Activated CD4-positive, alpha-beta T cell treated with anti-CD3 and anti-CD28 coated beads, Interleukin-2, amount 10 ng/mL, durations not matched to agents 7 days and 5 days (primary cell): ENCODE measurements at places on chromosomes 12 and 14.

GRCh38 chr14:104592785-104593184 is 11.8 kb downstream of the TMEM179 start:
- no peak for DNase-seq

- DNase-seq: no peak
Measured at GRCh38 chr14:26808407-26808806, 210.6 kb upstream of the NOVA1 start.

GRCh38 chr14:75654127-75654732 is 6.4 kb downstream of the ERG28 start:
- DNase-seq: peak; percentile 85

DNA sequence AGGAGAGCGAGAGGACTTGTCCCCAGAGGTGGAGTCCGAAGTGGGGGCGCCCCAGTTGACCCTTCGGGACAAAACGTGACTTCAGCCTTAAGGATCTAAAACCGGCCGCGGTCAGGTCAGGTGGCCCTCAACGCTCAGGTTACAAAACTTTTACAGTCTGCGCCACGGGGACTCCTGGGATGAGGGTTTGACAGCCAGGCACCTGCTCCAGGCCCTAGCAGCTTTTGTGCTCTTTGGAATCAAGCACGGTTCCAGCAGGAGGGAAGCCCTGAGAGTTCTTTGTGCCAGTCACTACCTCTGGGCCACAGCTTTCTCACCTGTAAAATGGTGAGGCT is 337 bp downstream of the ZC2HC1C start:
- DNase-seq: no peak

DNA sequence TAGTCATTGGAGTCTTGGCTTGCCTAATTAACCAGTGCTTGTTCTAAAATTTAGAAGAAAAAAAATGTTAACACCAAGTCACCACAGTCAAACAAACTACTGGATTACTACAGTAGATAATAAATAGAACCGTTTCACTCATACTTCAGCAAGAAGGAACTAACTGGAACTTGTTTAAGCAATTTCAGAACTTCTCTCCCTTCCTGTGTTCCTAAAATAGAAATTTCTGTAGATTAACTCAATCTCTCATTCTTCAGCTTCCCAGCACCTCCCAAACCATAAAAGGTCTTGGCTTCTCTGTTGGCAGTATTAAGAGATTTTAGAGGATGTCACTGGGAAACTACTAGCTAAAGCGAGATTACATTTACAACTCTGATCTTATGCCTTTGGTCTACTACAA is 18.6 kb downstream of the GNS start:
- DNase-seq: no peak

GRCh38 chr12:9951026-9951675 is 19.0 kb upstream of the CLEC2A start:
- peak; percentile 67 for DNase-seq

DNA sequence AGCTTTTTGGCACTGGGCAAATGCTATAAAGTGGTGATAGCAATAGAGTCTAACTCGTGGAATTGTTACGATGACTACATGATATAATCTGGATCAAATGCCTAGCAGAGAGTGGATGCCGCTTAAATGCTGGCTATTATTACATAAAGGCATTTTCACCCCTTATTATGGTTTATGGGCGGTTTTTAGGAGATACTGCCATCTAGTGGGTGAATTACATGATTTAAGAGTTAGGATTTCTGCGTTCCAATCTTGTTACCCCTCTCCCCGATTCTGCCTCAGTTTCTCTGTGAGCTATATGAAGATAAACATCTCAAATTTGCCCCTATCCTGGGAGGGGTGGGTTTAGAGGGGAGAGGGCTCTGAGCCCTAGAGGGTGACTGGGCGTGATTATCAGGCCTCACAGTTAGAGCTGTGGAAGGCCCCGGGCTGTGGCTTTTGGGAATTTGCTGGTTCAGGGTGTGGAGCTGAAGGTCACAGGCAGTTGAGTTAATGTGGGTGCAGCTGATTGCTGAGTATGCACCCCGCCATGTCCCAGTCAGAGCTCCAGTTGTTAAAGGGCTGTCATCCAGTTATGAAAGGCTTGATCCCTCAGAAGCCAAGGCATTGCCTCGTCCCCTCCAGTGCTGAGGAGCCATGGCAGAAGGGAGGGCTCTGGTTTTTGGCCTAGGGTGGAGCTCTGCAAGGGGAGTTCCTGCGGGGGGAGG is 14.4 kb downstream of the CLSTN3 start:
- peak; percentile 17 for DNase-seq

GRCh38 chr12:24561882-24562770 is 386.8 kb downstream of the BCAT1 start:
- DNase-seq: no peak

GRCh38 chr12:124123296-124124000 is 150.4 kb downstream of the ZNF664 start:
- no peak for DNase-seq

DNA sequence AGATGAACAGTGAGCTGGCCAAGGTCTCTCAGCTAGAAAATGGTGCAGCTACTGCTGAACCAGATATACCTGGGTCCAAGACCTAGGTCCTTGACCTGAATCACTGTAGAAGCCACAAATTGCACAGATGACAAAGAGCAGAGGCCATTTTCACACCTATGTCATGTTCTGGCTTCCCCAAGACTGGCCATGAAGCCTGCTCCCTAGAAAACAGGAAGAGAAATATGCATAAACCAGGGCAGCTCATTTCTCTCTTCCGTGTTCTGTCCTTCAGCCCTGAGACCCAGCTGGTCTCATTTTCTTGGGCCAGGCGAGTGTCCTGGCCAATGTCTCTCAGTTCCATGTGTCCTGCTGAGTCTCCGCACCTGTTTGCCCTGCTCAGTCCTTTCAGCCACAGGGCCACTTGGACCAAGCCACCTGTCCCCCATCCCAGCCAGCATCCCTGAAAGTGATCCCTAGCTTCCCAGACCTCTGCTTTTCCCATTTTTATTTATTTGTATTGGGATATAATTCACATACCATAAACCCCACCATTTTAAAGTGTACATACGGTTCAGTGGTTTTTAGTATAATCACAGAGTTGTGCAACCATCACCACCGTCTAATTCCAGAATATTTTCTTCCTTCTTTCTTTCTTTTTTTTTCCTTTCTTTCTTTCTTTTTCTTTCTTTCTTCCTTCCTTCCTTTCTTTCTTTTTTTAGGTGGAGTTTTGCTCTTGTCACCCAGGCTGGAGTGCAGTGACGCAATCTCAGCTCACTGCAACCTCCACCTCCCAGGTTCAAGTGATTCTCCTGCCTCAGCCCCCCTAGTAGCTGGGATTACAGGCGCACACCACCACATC is 27.0 kb downstream of the P2RX7 start:
- DNase-seq: no peak

GRCh38 chr12:104381731-104382480 is 74.8 kb upstream of the CHST11 start:
- peak; percentile 86 for DNase-seq

GRCh38 chr12:1054117-1054870 is 63.3 kb downstream of the ERC1 start:
- DNase-seq: no peak

GRCh38 chr12:51051787-51052186 is 3.7 kb downstream of the LETMD1 start:
- no peak for DNase-seq

- DNase-seq: no peak
Measured at GRCh38 chr12:30437616-30438015, 258.1 kb downstream of the IPO8 start.

GRCh38 chr12:14273913-14274311 is 91.6 kb upstream of the ATF7IP start:
- no peak for DNase-seq

DNA sequence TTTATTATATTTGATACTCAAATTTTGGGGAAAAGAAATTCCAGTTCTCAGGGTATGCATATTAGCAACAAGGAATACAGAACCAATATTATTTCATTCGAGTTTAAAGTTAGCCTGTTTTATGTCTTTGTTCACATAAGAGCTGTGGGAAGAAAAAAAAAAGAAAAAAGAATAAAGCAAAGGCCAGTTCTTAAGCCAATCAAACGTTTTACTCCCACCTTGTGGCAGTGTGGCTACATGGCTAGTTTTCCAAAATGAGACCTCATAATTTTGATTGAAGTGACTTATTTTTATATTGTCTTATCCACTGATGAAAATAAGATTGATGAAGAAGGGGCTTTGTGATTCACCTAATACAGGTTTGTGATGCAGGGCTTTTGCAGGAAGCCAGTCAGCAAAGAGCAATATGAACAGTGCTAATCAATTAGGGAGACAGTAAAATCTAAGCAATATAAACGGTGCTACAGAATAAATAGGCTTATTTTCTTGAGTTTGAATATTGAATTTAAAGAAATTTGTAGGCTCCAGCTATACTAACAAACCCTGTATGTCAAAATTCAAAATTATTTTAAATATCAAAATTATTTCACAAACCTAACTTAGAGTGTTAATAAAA is 624.1 kb upstream of the FOXG1 start:
- DNase-seq: no peak

DNA sequence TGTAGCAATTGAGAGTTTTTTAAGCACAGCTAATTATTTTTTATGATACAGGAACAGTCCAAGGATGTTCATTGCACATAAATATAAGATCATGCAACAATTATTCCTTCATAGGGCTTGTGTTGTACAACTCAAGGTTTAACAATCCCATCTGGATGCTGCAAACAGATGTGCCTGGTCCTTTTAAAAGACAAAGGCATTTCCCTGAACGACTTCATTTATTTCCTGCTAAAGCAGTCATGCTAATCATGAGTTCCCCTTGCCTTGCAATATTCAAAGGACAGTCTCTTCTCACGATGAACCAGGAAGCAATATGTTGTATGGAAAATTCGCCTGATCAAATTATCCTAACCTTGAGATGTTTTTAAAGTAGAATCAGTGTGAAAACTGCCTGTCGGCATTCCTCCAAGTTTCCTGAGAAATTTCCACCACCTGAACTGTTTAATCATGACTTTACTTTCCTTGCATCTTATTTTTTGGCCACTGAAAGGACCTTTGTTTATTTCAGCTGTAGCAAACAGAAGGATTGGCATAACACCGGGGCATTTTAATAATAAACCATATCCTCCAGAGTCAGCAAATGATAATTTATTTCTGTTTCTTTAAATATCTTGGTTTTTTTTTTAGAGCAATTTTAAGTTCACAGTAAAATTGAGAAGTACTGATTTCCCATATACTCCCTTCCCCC is 33.9 kb upstream of the TSPAN8 start:
- no peak for DNase-seq

GRCh38 chr14:50497351-50497750 is 35.0 kb downstream of the MAP4K5 start:
- no peak for DNase-seq

DNA sequence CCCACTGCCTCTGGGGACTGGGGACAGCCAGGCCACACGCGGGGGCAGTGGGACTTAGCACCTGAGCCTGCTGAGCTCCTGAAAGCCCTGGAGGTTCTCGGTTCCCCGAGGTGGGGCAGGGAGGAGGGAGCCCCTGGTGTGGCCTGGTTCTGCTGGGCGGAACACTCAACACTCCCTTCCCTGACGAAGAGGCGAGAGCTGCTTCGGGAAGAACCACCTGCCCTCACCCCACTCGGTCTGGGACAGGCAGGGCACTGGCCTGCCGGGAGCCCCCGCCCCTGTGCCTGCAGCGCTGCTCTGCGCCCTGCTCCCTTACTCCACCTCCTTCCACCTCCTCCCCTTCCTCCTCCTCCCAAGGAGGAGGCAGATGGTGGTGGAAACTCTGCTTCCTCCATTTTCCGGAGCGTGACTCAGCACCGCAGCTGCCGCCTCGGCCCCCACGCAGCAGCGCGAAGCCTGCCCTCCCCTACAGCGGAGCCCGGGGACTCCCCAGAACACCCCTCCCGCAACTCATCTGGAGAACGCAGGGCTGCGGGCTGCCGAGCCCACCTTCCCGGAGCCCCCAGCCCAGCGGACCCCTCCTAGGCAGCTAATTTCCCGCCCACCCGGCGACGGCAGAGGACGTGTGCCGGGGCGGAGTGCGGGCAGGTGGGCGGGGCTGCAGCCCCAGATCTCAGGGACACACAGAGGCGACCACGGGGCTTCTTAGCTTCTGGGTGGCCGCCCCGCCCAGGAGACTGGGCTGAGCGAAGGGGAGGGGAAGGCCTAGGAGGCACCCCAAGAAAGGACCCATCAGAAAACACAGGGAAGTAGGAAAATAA is 11.7 kb upstream of the INF2 start:
- peak; percentile 64 for DNase-seq
